Left ventricle myocardium inferior (tissue), 1 donor: ENCODE measurements at places on chromosomes 5 and 9. TPM values are rescaled to one million over a fixed set of nuclear protein-coding genes. Genes with fewer than 3 reads are reported as not detected.

The KCNIP1 gene
- 0.16 TPM for total RNA-seq

- peaks cover 5% of the 10 kb centered on the region for H3K4me1 ChIP-seq
- H3K36me3 ChIP-seq = no peaks in the 10 kb centered on the region
- no peak for DNase-seq
- H3K27me3 ChIP-seq = no peaks in the 10 kb centered on the region
- H3K4me3 ChIP-seq = no peak overlapping the region
These were observed 1105.4 kb upstream of the DMAC1 start for GRCh38 chr9:8904771-8905515.

DNA sequence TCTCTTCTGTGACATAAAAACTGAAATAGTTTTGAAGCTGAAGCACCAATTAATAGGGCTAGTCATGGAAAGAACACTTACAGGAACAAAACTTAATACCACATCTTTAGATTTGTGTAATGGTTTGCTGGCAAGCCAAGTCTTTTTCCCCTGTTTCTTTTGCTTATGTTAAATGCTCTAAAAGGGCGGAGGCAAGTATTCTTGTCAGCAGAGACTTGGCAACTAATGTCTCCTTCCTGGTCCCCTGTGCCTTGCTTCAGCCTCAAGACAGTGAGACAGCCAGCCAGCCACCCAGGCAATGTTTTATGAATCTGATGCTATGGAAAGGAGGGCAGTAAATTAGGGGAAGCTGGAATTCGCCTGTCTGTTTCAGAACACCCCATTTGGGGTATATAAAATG lies 45.7 kb downstream of the PRRC1 start:
- no peaks in the 10 kb centered on the region for H3K36me3 ChIP-seq
- no peak overlapping the region for H3K27ac ChIP-seq
- no peaks in the 10 kb centered on the region for H3K27me3 ChIP-seq
- H3K4me1 ChIP-seq = no peaks in the 10 kb centered on the region
- no peak for DNase-seq

DNA sequence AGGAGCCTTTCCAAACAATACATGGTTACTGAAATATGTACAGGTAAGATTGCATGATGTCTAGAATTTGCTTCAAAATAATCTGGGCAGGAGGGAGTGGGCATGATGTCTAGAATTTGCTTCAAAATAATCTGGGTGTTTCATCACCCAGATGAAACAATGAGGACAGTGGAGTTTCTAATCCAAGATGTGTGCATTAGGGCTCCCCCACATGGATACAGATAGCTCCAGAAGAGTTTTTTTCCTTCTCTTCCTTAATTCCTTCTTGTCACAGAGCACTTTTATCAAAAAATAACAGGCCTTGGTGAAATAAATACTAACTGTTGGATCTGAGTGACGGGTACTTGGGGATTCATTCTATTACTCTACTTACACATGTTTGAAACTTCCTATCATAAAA lies 14.9 kb downstream of the ATOX1 start:
- H3K27ac ChIP-seq = no peak overlapping the region
- H3K4me1 ChIP-seq = peaks cover 46% of the 10 kb centered on the region
- no peaks in the 10 kb centered on the region for H3K27me3 ChIP-seq
- H3K4me3 ChIP-seq = no peak overlapping the region

The PCDHGA8 gene
- 8.5 TPM for total RNA-seq
